ENCODE measurements at places on chromosomes 12 and 14. TPM values are rescaled to one million over a fixed set of nuclear protein-coding genes. Genes with fewer than 3 reads are reported as not detected.

DNA sequence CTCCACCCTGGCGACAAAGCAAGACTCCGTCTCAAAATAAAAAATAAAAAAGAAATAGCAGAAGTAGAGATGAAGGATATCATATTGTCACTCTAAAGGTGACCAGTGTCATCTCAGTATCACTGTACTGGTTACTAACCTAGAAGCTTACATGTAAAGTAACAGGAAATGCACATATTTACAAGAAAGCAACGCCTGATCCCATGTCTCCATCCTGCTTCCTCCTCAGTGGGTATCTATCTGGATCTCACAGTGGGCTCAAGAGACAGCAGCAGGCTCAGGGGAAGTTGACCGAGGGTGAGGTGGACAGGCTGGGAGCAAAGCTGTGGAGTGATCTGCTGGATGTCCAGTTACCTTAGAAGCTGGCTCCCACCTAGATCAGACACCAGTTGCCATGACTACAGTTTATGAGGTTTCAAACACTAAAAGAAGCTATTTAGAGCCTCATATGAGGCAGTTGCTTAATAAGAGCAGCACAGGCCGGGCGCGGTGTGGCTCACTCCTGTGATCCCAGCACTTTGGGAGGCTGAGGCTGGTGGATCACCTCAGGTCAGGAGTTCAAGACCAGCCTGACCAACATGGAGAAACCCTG lies 10.5 kb downstream of the MTRFR start:
- no peaks in the 10 kb centered on the region for H3K27me3 ChIP-seq
- H3K36me3 ChIP-seq: peaks cover 29% of the 10 kb centered on the region
- no peak overlapping the region for H3K4me3 ChIP-seq
- H3K27ac ChIP-seq: no peak overlapping the region
- H3K4me1 ChIP-seq: no peaks in the 10 kb centered on the region

GRCh38 chr14:30990770-30991169 lies 34.7 kb upstream of the AP4S1 start:
- H3K27ac ChIP-seq: no peak overlapping the region
- no peak overlapping the region for H3K4me3 ChIP-seq
- H3K36me3 ChIP-seq: peaks cover 4% of the 10 kb centered on the region
- DNase-seq: no peak
- H3K4me1 ChIP-seq: peaks cover 9% of the 10 kb centered on the region
- no peaks in the 10 kb centered on the region for H3K27me3 ChIP-seq

The MYO1H gene
- total RNA-seq: 0.51 TPM

The PLEKHG7 gene
- total RNA-seq: 0.65 TPM

DNA sequence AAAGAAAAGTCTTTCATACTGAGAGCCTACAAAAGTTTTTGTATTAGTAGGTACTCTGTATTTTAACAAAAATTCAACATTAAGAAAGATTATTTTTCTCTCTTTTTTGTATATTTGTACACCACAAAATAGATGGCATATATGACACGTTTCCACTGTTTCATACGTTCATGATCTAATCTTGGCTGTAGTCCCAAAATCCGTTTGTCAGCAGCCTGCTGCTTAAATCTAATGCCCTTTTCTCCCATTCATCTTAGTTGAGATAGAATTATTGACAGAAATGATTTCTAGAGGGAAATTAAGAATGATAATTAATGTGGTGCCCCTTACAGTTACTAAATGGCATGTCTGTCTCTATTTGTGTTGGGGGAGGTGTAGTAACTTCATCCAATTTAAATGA lies 140.7 kb upstream of the NOVA1 start:
- H3K4me1 ChIP-seq: no peaks in the 10 kb centered on the region
- no peak overlapping the region for H3K4me3 ChIP-seq
- no peaks in the 10 kb centered on the region for H3K36me3 ChIP-seq
- no peaks in the 10 kb centered on the region for H3K27me3 ChIP-seq

The CS gene
- total RNA-seq: 209 TPM

- H3K36me3 ChIP-seq: no peaks in the 10 kb centered on the region
- no peak overlapping the region for H3K27ac ChIP-seq
- H3K27me3 ChIP-seq: peaks cover 54% of the 10 kb centered on the region
- H3K4me3 ChIP-seq: no peak overlapping the region
- no peaks in the 10 kb centered on the region for H3K4me1 ChIP-seq
Observed at GRCh38 chr12:52720365-52720886, 17.1 kb upstream of the KRT77 start.

DNA sequence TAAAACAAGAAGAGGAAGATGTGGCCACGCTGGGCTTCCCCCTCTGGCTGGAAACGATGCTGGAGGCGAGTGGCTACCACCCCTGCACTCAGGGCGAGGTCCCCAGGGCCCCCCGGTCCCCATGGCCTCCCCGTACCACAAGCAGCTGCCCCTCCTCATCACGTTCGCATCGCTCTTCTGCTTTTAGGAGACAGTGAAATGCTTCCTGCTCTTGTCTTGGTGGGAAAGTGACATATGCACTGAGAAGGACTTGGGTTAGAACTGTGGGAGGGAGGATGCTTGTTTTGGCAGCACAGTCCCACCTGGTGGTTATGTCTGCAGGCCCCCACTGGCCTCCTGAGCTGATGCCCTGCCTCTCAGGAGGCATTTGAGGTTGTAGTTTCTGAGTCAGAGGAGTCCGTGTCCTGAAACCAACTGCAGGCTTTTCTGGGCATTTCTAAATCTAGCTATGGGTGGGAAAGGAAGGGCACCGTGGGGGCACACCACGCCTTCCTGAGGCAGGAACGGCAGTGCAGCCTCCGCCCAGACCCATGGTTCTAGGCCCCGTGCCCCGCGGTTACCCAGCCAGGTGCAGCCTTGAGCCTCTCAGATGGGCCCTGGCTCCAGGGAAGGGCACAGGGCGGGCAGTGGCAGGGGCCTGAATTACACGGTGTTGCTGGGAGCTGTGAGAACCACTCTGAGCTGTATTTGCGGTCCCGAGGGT lies 139.3 kb downstream of the ADGRD1 start:
- no peak overlapping the region for H3K27ac ChIP-seq
- H3K36me3 ChIP-seq: no peaks in the 10 kb centered on the region
- no peaks in the 10 kb centered on the region for H3K27me3 ChIP-seq
- no peak for DNase-seq

DNA sequence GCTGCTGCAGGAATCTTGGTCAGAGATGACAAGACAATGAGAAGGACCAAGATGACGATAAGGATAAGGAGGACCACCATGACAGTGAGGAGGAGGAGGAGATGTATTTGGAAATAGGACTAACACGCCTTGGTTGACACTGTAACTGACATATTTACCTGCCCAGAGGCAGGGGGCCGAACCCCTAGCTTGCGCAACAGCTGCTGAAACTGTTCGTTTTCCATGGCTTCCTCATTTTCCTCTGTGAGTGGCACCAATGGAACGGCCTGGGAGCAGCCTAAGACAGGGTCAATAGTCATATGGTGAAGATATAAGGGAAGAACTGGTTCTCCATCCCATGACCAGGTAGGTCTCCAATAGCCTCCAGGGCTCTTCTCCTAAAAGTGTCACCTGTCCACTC lies 28.8 kb downstream of the TIMELESS start:
- no peak overlapping the region for H3K27ac ChIP-seq
- DNase-seq: no peak
- no peaks in the 10 kb centered on the region for H3K4me1 ChIP-seq
- H3K27me3 ChIP-seq: no peaks in the 10 kb centered on the region
- H3K36me3 ChIP-seq: peaks cover 23% of the 10 kb centered on the region
- H3K4me3 ChIP-seq: no peak overlapping the region

- H3K4me1 ChIP-seq: no peaks in the 10 kb centered on the region
- no peaks in the 10 kb centered on the region for H3K27me3 ChIP-seq
- H3K4me3 ChIP-seq: no peak overlapping the region
- H3K27ac ChIP-seq: no peak overlapping the region
Observed at GRCh38 chr12:77189901-77190416, 124.6 kb upstream of the E2F7 start.

DNA sequence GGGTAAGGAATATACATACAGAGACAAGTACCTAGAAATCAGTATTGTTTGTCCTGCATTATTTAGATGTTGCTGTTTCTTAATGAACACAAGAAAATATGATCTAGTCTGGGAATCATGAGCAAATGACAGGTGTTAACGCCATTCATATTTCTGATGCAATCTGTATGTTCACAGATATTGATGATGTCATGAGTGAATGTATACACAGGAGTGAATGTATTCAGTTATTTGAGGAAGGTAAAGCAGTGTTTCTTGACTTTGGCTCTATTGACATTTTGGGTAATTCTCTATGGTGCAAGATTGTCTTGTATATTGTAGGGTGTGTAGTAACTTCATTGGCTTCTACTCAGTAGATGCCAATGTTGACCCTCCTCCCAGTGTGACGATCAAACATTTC lies 26.7 kb upstream of the RTL1 start:
- H3K4me3 ChIP-seq: no peak overlapping the region
- H3K4me1 ChIP-seq: no peaks in the 10 kb centered on the region
- peaks cover 3% of the 10 kb centered on the region for H3K27me3 ChIP-seq
- peaks cover 8% of the 10 kb centered on the region for H3K36me3 ChIP-seq
- no peak for DNase-seq

DNA sequence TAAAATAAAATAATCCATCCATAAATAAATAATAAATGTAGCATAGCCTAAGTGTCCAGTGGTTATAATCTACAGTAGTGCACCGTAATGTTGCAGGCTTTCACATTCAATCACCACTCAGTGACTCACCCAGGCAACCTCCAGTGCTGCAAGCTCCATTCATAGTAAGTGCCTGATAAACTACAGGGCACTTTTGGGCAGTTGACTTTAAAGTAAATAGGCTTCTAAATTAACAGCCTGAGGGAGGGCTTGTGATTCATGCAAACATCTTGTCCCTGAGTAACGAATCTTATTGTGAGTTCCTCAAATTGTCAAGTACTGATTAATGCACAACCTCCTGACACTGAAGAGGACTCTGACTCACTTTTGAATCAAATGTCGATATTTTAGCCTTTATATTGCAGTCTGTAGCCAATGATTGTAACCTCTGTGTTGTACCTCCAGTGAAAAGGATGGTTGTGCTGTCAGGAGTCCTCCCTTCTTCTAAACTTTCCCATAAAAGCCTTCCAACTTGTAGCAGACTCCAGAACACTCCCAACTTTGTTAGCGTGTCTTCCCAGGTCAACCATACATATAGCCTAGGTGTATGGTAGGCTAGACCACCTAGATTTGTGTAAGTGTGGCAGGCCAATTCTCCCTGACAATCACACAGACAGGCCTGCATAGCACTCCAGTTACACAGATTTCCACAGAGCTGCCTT lies 55.0 kb upstream of the BICD1 start:
- no peaks in the 10 kb centered on the region for H3K27me3 ChIP-seq
- peaks cover 19% of the 10 kb centered on the region for H3K4me1 ChIP-seq
- no peak overlapping the region for H3K4me3 ChIP-seq
- DNase-seq: no peak

The SLC4A8 gene
- total RNA-seq: 11.8 TPM

The KRT73 gene
- total RNA-seq: not detected

The NAA25 gene
- total RNA-seq: 34.0 TPM

GRCh38 chr12:25107920-25108319 lies 87.0 kb downstream of the DNAI7 start:
- no peaks in the 10 kb centered on the region for H3K27me3 ChIP-seq
- H3K4me3 ChIP-seq: no peak overlapping the region
- H3K4me1 ChIP-seq: no peaks in the 10 kb centered on the region
- no peak for DNase-seq
